ENCODE measurements at places on chromosomes 2 and 18.

DNA sequence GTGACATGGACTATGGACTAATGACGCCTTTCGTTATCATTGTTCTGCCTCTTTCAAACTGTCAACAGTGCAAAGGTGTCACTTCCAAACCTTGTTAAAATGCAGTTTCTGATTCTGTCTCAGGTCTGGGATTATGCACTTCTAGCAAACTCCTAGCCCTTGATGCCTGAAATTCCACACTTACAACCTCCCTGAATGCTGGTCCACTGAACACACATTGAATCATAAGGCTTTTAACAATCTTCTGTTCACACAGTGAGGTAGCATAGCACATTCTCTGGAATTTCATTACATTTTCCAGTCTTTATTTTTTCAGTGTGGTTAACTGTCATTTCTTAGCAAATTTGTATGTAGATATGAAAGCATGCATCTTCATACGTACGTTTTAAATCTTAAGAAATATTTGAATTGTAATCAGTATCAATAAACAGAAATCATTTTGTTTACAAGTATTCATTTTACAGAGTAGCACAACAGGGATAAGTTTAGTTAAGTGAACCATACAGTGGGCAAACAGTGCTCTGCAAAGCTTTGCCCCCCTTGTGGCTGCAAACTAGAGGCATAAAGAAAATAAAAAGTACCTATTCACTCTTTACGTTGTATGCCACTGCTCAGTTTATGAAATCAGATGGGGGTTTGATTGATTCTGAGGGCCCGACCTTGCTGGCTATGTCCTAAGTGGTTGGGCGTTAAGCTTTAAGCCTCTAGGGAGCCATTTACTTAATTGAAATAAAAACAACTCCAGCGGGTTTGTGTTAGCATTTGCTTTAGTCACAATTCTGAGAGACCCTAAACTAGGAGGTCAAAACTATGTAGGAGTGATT is 250.8 kb downstream of the LRRTM1 start:
- DNase-seq = no peak

GRCh38 chr2:40244675-40245074 is 207.2 kb downstream of the SLC8A1 start:
- no peak for DNase-seq

GRCh38 chr2:120227111-120227991 is 4.2 kb upstream of the TMEM185B start:
- no peak for DNase-seq

- DNase-seq = no peak
These were observed 45.0 kb upstream of the CREB1 start for GRCh38 chr2:207484444-207485391.

DNA sequence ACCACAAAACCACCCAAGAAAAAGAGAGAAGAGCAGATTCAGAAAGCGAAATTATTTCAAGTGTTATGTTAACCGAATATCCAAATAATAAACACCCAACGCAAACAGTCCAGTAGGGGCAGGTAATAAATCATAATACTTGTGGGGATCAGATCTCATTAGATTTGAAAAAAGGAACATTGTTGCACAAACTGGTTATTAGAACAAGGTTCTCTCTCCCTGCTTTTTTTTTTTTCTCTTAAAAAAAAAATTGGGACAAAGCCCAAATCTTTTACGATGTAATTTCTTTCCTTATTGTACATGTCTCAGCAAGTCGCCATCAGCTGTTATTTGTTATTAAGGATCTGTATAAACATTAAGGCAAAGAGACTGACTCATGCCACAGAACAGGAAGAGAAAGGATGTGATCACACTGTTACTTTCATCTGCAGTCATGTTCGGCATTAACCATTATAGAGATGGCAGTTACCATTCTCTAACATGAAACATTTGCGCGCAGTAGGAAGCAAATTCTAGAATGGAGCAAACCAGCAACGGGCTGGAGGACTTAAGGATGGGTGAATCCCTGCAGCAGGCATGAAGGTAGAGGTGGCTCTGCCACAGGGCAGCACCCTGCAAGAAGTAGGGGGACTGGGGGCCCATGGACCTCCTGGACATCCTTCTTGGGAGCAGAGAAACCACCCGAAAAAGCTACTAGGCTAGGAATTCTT is 42.0 kb downstream of the EPHA4 start:
- DNase-seq = no peak

- no peak for DNase-seq
These were observed 70.8 kb downstream of the LRP2 start for GRCh38 chr2:169291517-169291916.

DNA sequence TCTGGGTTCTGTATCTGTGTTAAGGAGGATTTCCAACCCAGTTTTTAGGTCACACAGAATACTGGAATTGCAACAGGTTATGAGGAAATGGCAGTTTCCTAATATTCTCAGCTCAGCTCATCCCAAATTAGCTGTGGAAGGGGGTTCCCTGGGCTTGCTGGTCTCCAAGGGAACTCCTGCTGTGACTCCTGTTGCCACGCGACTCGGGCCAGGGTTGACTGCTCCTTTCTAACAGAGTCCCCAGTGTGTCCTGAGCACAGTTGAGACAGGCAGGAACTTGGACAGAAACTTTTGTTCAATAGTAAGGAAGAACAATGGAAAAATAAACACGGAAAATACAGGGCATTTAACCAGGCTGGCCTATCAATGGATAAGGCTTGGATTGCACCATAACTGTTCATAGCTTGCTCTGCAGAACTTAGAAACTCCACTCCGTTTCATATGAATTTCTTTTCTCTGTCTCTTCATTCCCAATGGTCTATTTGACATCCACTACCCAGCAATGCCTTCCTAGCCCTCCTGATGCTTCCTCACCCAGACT is 3.8 kb upstream of the ROCK2 start:
- DNase-seq = peak; percentile 26

- DNase-seq = no peak
These were observed 13.9 kb upstream of the RAB31 start for GRCh38 chr18:9694174-9694573.

DNA sequence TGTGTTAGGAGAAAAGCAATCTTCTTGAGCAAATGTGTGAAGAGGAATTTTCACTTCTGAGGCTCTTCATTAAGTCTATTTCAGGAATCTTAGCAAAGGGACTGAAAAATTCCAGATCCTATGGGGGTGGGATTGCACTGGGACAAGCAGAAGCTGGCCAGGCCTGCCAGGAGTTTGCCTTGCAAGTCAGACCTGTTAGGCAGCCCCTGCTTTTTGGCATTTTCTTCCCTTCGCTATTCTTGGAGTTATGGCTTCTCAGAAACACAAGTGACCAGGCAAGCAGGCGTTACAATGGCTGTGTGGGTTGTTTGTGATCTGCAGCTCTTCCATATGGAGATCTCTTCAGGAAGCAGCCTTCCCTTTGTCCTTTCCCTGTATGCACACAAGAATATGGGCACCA is 8.0 kb upstream of the CCDC85A start:
- no peak for DNase-seq

GRCh38 chr2:60882971-60883753 is 1.8 kb downstream of the REL start:
- no peak for DNase-seq

DNA sequence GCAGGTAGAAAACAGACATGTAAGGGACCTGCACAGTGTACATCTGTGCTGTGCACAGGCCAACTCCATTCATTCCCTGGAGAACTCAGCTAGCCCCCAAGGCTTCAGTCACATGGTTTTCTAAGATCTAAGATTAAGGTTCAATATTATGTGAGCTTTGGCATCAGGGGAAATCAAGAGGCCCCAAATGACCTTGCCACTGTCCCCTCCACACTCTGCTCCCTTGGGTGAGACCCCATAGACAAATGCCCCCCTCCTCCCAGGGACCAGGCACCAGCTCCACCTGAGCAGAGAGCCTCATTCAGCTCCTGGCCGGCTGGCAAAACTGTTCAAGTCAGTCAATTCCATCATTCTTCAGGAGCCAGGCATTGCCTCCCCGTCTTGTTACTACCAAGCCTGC is 93.6 kb upstream of the TMEM18 start:
- DNase-seq = no peak

DNA sequence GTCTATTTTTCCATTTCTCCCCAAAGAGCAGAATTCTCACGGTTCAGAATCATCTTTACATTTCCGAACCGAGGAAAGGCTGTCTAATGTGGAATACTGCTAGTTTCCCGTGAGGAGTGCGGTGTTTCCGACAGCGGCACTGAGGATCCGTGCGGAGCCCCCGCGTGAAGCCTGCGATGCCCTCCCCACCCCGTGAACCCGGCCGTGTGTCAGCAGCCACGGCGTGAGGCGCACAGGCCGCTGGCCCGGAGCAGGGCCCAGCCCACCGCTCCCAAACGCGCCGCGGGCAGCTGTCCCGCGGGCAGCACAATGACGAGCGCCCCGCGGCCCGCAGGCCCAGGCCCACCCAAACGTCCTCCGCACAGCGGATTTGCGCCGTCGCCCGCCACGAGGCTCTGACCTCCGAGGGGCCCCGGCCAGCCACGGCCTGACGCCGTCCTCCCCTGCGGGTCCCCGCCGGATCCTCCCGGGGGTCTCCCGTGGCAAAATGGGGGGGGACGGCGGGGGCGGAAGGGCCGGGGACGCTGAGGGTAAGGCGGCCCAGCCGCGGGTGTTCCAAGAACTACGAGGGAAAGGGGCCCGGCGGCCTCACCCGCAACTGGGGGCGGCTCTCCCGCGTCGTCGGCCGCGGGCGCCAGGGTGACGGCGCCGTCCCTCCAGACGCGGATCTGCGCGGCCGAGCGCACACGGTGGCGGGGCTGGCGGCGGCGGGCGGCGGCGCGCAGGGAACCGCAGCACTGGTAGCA is 796 bp downstream of the SPIRE1 start:
- peak; percentile 67 for DNase-seq

DNA sequence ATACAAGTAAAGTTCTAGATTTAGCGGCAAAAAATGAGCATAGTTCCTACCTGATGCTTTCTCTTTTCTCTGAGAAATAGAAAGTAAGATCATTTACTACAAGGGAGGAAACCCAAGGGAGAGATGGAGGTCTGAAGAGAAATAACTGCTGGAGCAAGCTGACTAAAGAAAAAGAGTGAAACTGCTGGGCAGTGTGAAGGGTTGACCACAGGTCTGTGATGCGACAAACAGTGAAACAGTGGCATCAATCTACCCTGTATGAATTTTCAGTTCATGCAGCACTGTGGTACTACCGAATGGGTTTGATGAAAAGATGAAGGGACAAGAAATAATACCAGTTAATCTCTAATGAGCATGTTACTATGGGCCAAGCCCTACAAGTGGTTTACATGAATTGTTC is 52.2 kb downstream of the CUL3 start:
- no peak for DNase-seq

GRCh38 chr2:72350852-72351251 is 203.2 kb upstream of the CYP26B1 start:
- DNase-seq = no peak

- no peak for DNase-seq
These were observed 35.1 kb upstream of the ROCK2 start for GRCh38 chr2:11379558-11379957.

- DNase-seq = peak; percentile 96
These were observed 268.1 kb downstream of the NDUFA10 start for GRCh38 chr2:239756790-239757760.

GRCh38 chr2:57107353-57107752 is 923.6 kb downstream of the CCDC85A start:
- no peak for DNase-seq

DNA sequence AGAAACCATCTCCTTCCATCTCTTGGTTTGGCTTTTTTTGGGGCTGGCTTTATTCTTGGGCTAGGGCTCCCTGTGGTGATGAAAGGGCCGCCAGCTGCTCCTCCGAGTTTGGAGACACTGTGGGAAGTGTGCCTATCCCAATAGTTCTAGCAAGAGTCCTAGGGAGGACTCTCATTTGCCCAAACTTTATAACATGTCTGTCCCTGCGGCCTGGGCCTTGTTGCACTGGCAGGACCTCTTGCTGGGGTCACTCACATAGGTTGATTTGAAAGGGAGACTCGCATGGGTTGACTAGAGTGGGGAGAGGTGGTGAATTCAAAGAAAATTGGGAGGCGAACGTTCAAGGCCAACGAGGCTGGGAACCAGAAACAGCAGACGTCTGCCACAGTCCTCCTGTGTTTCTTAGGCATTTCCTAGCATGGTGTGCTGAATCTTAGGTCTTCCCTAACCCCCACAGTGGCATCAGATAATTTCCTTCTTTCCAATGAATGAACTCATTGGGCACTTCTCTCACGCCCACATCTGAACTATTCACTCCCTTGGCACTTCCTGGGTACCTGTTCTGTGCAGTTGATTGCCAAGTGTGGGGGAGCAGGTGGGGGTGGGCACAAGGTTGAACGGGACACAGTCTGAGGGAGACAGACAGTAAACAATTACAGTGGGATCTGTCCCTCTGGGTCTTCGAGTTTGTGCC is 26.8 kb downstream of the NIFK start:
- no peak for DNase-seq

DNA sequence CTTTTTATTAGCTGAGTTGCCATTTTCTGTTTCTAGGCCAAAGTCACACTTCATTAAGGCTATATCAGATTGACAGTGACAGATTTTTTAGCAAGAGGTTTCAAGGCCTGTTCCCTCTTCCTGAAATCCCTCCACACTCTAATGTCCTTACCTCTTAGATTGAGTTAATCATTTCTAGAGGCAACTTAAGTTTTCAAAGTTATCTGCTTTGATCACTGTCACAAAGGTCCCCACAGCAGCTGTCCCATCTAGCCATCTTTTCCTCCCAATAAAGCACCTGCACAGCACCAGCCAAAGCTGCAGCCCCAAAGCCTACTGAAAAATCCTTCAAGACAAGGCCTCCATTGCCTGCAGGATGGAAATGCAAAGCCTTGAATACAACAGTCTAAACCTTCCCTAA is 13.4 kb downstream of the AMMECR1L start:
- no peak for DNase-seq

GRCh38 chr18:21031845-21032244 is 79.8 kb downstream of the ROCK1 start:
- no peak for DNase-seq

- DNase-seq = no peak
These were observed 225.3 kb downstream of the EN1 start for GRCh38 chr2:118622108-118622507.

DNA sequence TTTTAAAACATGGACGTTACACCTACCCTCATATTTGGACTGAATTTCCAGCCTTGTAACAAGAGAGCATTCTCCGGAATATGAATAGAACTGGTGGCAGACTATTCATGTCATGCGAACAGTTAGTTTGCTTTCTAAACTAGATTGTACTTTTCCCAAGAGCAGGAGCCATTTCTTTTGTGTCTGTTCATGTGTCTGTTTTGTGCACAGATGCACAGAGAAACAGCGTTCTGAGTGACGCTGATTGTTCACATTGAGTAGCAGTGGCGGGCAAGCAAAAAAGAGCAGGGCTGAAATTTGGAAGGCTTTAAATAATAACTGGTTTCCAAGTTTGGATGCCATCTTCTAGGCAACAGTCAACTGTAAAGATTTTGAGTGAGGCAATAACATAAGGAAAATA is 200.3 kb downstream of the NRXN1 start:
- peak; percentile 58 for DNase-seq

DNA sequence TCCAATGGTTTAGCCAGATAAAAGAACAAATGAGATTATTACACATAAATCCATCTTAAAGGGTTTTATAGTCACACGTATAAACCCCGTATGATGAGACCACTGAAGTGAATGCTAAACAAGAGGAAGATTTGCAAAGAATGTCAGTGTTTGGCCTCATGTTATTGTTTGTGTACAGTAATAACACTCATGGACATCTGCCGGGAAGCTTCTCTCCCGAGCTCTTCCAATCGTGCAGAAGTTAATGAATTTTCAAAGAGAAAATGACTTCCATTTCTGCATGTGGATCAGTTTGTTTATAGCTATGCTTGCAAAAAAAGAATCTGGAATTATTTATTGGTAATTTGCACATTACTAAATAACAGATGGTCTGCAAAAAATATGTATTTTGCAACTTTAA is 88.5 kb upstream of the APCDD1 start:
- no peak for DNase-seq
